ENCODE measurements at places on chromosomes 3 and 15.

GRCh38 chr3:14827776-14828175 is 9.0 kb downstream of the FGD5 start:
- DNase-seq, result no peak

DNA sequence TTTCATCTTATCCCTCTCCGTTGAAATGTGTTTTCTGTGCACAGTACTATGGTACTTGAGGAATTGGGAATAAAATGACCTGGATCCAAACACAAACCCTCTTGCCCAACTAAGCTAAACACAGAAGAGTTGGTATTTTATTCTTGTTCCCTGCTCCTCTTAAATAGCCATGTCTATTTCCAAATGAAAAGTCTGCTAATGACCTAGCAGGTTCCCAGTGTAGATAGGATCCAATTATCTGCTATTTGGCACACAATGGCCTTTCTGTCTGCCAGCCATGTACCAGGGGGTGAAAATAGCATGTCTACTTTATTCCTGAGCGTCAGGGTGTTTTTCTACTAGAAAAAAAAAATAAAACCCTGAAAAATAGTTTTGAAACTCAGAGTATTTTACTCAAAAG is 657.0 kb upstream of the NAALADL2 start:
- no peak for DNase-seq

DNA sequence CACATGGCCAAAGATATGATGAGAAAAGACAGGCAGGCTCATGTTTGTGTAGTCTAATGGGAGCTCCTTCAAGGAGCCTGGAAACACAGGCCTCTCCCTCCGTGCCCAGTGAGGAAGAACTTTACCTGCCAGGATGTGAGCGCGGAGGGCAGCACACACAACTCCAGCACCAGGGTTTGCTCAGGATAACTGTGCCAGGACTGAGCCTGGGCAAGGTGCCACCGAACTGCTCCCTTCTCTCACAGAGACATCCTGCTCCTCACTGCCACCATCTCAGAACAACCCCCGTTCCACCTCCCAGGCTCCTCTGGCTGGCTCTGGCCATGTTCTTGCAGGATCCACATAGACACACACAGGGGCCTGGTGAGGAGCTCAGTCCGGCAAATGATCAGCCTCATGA is 87.4 kb downstream of the NUP210 start:
- no peak for DNase-seq

DNA sequence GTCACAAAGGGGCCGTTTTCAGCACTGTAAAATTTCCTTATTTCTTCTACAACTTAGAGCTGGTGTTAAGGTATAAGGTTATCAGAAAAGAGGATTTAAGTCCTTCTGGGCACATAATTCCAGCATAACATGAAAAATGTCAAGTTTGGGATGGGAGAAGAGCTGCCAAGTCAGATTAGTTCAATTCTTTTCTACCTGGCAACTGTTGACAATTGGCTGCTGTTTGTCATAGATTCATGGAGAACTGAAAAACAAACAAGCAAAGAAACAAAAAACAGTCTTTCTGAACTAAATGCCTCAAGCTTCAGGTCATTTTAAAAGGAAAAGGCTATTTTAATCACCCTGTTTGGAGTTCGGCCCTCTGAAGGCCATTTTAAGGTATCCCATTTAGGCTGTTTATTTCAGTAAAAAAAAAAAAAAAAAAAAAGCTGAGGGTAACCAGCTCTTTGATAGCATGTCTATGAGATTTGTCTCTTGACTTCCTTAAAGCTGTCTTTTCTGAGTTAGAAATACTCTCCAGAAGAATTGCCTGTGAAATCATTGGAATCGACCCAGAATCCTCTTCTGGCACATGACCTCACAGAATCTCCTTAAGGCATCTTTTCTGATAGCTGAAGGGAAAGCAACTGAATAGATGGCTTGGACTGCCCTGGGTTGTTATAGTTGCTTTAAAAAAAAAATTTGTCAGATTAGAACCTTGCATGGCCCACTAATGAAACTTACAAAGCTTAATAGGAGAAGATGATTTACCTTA is 173.3 kb downstream of the SEMA6D start:
- DNase-seq, result no peak

GRCh38 chr3:23152989-23153388 is 50.1 kb upstream of the UBE2E2 start:
- DNase-seq, result no peak

DNA sequence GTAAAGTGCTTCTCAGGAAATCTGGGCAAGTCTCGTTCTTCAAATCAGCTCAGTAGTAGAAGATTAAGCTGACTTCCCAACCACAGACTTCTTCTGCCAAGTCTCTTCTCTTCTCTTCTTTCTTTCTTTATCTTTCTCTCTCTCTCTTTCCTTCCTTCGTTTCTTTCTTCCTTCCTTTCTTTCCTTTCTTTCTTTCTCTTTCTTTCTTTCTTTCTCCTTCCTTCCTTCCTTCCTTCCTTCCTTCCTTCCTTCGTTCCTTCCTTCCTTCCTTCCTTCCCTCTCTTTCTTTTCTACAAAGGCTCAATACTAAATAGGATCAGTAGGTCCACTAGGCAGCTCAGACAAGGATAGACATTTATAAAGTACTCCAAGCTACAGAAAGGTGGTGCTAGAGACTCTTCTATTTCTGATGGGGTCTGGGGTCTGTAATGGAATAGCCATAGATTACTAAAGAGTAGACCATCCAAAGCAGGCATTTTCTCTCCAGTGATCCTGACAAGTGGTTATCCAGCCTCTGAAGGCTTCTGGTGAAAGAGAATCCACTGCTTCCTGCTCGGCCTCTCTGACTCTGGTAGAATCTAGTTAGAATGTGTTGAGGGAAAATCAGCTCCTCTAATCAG is 100.8 kb downstream of the TPRG1 start:
- DNase-seq, result no peak

DNA sequence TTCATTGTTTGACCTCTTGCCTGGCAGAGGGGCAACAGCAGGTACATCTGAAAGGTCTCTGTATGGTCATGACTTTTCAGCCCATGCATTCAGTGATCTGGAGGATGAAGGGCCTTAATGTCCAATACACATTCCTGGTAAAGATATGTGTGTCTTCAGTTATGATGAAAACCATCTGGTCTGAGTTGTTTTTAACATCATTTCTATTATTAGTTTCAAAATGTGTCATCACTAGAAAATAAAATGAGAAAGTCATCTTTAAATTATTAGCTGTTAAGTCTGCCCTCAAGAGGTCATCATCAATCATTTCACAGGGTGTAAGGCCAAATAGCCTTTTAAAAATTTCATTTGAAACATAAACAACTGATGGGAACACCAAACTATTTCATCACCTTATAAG is 92.1 kb upstream of the PLSCR4 start:
- no peak for DNase-seq

GRCh38 chr3:23105048-23105447 is 98.1 kb upstream of the UBE2E2 start:
- no peak for DNase-seq

DNA sequence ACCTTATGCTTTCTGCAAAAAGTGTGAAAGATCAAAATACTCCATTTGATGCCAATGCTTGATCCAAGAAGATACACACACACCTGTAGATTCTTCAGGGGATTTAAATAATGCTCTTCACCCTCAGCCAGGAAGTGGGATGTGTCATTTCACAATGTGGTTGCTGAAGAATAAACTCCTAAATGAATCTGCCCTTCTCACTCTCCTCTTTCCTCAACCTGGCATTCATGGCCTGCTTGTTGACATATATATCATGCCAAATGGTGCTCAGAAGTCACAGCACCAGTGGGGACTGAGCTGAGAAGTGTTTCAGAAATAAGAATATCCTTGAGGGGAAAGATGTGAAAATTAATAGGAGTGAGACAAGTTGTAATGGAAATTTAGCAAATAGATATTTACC is 146.6 kb upstream of the ARHGEF26 start:
- DNase-seq, result no peak

GRCh38 chr3:97960551-97960950 is 11.7 kb downstream of the RIOX2 start:
- DNase-seq, result no peak

DNA sequence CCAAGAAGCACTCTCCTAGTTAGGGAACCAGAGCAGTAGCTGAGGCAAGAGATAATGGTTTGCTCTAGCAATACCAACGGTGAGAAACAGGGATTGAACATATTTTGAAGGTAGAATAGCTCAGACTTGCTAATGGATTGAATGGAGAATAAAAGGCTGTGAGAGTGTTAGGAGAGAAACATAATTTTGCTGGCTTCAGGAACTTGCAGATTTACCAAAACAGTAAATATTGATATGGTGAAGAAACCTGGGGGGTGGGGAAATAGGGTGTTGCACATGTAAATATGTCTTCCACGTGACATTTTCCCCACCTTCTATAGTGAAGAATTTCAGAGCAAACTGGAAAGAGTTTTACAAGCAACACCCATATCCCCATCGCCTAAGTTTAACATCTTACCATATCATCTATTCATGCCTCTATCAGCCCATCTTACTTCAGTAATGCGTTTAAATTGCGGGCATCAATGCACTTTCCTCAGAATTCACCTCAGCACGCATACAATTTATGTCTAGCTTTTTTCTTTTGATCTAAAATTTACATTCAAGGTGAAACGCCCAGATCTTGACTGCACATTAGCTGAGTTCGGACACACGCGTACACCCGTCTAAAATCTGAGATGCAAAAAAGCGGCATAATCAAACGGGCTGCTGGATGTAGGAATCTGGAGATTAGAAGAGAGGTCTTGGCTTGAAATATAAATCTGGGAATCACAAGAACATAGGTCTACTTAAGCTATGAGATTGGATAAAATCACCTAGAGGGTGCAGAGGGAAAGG is 891 bp upstream of the NR1D2 start:
- DNase-seq, result no peak

DNA sequence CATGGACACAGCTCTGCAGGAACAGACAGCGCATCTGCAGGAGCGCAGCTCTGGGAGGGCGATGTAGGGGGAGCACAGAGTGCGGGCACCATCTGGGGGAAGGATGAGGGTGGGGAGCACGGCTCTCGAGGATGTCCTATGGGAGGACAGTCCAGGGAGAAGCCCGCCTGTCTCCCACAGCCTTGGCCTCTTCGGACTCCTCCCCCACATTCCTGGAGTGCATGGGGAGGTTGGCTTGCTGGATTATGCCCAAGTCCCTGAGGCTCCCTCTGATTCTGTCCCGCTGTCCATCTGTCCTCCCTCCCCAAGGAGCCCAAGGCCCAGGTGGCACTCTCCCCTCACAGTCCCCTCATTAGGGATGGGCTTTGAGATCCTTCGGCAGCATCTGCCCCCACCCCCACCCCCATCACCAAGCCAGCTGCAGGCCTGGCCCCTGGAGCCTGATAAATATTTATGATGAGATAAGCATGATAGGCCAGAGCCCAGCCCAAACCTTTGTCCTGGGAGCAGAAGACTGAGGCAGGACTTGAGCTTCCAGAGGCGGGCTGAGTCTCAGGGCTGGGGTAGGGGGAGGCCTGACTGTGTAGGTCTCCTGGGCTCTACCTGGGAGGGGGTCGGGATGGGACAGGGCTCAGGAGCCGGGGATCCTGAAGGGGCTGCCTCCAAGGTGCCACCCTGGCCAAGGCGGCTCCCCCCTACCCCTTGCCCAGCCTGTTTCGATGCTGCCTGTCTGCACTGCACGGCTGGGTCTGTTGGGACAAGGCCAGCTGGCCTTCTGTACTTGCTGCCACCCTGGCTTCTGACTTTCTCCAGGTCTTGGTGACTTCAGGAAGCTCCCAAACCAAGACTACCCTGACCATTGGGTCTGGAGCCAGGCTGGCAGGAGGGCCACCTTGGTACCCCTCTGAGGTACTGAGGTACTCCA is 28.6 kb upstream of the SEMA3F start:
- DNase-seq, result no peak
